Mesothelial cell of epicardium (in vitro differentiated cells): ENCODE measurements at places on chromosomes 4 and X. TPM values are rescaled to one million over a fixed set of nuclear protein-coding genes. Genes with fewer than 3 reads are reported as not detected.

GRCh38 chr4:150039274-150040127 is 38.7 kb upstream of the DCLK2 start:
- DNase-seq: no peak

SLC26A1 gene
- total RNA-seq: 0.23 to 0.63 TPM (median 0.38 TPM) in 3 replicates

GRCh38 chrX:68115371-68115770 is 317.9 kb downstream of the OPHN1 start:
- no peak for DNase-seq

- no peak for DNase-seq
These were observed 181.8 kb upstream of the MAOA start for GRCh38 chrX:43474321-43474720.

DNA sequence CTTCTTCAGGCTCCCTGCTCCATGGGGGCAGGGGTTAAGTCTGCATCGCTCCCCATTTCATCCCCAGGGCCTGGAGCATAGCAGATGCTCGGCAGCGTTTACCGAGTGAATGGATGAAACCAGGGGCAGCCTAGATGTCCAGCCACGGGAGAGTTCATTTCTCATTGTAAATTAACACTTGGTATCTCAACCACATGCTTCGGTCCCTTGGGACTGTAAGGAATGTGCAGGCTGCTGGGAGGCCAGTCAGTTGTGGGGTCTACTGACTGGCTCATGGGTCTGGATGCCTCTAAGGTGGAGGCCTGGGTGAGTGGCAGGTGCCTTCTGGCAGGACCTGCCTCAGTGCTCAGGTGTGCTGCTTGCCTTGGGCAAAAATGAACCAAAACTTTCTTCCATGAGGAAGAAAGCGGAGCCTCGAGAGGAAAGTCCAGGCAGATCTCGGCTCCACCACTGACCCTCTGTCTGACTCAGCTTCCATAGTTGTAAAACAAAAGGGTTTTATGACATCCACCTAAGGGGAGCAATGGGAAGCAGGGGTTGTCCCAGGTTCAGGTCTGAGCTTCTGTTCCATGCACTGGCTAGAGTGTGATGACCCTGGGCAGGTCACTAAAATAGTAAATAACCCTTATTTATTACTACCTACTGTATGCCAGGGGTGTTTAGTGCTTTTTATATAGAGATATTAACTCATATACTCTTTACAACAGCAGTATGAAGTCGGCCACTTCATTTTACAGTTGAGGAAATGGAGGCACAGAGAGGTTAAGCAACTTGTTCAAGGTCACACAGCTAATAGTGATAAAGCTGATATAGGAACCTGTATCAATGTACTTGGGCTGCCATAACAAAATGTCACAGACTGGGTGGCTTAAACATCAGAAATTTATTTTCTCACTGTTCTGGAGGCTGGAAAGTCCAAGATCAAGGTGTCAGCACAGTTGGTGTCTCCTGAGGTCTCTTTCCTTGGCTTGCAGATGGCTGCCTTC is 144.3 kb upstream of the STX18 start:
- no peak for DNase-seq

DNA sequence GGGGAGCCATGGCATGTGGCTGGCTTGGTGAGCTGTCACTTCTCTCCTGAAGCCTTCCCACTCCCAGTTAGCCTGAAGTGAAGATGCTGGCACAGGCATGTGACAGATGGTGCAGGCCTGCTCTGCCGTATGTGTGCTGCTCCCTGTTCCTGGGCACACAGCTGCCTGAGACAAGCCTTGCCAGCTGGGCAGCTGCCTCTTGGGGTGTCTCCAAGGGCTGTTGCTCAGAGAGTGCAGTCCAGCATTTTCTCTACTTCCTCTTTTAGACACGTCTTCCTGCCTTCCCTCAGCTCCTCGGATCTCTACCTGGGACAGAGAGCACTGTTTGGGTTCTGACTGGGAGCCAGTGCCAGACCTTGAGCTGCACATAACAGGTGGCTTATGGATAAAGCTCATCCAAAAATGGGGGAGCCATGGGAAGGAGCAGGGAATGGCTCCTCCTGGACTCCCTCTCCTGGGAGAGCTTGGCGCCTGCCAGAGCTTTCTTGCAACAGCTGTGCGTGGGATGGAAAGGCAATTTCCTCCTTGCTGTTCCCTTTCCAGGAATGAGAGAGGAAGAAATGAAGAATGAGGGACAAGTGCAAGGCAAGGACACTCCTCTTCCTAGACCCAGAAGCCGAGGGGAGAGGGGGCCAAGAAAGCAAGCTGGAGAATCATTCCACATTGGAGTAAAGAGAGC is 132.9 kb downstream of the MSL3 start:
- DNase-seq: no peak

CTAG1B gene
- total RNA-seq: not detected in 3 replicates

- peak; percentile 39 for DNase-seq
These were observed 646 bp downstream of the TIGD4 start for GRCh38 chr4:152778656-152779512.

DNA sequence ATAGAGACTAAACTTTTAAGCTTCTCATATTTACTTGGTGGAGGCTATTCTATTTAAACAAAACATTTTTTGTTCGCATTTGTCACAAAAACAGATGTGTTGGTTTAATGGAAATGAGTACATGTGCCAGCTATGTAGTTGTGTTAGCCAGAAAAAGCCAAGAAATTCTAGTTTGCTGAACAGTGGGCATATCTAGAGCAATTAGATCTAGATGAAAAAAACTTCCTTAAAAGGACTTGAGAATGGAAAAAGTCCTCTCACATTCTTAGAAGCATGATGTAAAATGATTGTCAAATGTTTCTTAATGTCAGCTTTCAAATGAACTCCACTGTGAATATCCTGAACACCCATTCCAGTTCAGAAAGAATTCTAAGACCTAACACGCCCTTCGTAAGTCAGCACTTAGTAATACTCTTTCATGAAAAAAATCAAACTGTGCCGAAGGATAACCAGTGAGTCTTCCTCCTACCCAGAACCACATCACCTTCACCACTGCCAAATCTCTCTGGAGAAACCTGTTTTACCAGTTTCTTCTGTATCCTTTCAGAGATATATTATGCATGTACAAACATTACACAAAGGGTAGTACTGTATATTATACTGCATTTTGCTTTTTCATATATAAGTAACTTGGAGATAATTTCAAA is 28.2 kb downstream of the PHKA1 start:
- DNase-seq: no peak

DNA sequence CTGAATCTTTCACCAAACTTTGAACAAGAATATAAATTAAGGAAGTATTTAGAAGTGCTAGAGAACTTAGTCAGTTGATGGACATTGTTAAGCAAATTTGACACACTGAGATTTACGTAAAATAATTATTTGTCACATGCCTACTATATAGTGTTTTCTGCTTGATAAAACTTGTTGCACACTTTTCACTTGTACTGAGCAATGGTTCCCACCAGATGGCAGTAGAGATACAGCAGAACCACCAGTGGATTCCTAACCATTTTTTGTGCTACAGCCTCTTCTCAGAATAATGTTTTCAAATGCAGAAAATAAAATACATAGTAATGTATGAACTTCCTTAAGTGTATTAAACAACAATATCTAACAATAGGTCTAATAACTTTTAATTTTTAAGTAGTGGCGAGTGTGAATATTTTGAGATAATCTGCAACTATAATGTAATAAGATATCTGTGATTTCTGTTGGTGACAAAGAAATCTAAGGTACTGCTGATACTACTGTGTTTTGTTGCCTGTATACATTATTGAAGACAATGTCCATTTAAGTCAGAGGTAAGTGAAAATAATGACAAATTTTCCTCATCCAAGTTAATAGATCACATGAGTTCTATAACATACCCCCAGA is 81.2 kb downstream of the APOOL start:
- DNase-seq: no peak

H2BW2 gene
- total RNA-seq: 0.11 to 0.20 TPM in 2 of 3 replicates, not detected in the other

DNA sequence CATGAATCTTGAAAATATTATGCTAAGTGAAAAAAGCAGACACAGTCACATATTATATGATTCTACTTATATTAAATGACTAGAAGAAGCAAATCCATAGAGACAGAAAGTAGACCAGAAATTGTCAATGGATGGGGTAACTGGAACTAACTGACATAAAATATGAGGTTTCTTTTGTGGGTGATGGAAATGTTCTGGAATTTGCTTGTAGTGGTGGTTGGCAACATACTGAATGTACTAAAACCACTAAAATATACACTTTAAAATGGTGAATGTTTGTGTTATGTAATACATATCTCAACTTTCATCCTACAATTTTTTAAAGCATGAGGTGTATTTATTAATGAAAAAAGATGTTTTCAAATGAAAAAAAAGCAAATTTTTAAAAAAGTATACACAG is 14.7 kb downstream of the CNOT6L start:
- no peak for DNase-seq

- DNase-seq: no peak
These were observed 89.9 kb upstream of the TLR2 start for GRCh38 chr4:153594210-153594609.

SLC4A4 gene
- 4.9 to 8.3 TPM (median 5.1 TPM) in 3 replicates for total RNA-seq
